ENCODE measurements at places on chromosomes 6 and 20.
A peak's percentile ranks its signal among the peaks of the same experiment; 100 is the strongest.

- DNase-seq = no peak
Measured at GRCh38 chr6:126372626-126373025, 32.7 kb downstream of the CENPW start.

GRCh38 chr6:142294679-142295078 is 7.1 kb upstream of the ADGRG6 start:
- DNase-seq = no peak

GRCh38 chr20:33697129-33697528 is 10.9 kb upstream of the E2F1 start:
- no peak for DNase-seq

DNA sequence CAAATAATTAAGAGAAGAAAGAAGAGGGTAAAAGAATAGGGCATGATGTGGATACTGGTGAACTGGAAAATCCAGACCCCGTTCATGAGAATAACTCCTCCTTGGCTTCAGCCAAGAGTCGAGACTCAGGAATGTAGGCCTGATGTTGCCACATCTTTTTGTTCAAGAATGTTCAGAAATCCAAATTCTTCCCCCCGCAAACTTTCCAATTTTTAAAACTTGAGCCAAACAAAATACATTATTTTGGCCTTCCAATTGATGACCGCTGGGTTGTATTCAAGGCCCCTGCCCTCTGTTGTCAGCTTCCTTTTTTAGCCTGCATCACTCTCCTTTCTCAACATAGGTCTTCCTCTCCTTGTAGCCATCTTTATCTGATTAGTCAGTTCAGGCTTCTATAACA is 106.1 kb downstream of the TNFAIP3 start:
- DNase-seq = no peak

- no peak for DNase-seq
Measured at GRCh38 chr6:103723438-103724322, 1136.0 kb downstream of the HACE1 start.

DNA sequence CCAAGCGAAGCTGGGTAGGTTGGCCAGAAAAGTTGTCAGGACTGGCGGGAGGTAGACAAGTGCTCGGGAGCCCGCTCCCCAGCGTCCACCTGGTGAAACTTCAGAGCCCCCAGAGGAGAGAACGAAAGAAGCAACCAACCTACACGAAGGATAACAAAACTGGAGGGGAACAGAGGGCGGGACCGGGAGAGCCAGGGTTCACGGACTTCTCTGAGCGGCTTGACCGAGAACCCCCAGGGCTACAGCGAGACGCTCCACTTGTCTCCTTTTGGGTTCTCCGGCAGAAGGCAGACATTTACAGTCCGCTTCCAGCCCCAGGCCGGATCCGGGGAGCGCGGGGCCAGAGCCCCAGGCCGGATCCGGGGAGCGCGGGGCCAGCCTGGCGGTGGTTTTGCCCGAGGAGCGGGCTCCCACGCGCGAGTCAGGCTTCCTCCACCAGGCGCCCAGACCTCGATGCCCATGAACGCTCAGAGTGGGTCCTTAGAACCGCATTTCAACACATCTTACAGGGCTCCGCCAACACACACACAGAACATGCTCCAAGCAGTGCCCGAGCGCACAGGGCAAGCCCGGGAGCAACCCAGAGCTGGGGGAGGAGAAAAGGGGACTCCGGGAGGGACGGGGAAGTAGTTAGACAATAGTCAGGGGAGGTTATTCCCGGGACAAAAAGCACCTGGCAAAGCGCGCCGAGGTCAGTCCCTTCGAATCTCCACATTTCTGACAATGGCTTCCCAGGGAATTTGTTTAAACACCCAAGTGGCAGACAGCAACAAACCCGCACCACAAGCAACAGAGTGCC is 1.1 kb downstream of the PTPRK start:
- DNase-seq = peak; percentile 86

DNA sequence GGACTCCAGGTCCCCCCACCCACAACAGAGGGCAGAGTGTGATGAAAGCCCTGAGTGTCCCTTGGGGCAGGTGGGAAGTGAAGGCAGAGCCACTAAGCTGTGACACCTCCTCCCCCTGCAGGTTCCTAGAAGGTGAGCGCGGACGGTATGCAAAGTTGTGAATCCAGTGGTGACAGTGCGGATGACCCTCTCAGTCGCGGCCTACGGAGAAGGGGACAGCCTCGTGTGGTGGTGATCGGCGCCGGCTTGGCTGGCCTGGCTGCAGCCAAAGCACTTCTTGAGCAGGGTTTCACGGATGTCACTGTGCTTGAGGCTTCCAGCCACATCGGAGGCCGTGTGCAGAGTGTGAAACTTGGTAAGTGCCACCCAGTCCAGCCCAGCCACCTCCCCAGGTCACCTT is 159.6 kb upstream of the RNF24 start:
- DNase-seq = no peak

DNA sequence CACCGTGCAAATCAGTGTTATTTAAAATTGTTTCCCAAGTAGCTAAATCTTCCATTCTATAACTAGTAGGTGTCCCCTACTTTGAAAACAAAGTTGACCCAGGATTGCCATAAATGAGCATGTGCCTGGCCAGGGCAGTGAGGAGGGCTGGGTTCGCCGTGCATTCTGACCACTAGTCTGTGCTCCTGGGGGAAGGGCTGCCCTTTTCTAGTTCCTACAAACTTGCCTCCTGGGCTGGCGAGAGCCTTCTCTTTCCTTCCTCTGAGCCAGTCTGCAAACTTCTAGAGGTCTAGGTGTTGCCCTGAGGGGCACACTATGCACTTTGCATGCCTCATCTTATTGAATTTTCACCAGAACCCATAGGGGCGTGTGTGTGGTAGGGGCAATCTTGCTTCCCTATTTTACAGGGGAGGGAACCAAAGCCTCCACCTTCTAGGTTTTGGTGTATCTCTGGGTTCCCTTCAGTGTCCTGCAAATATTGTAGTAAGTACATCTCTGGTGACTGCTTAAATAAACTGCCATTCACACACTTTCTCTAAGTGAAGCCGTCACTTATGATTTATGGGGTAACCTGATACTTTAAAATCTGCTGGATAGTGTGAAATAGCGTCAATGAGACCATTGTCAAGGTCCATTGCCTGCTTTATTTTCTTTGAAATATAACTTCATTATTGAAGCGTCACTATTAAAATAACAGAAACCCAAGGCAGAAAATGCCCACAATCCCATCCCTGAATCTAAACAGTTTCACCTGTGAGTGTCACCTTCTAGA is 42.2 kb downstream of the CDH26 start:
- DNase-seq = no peak

DNA sequence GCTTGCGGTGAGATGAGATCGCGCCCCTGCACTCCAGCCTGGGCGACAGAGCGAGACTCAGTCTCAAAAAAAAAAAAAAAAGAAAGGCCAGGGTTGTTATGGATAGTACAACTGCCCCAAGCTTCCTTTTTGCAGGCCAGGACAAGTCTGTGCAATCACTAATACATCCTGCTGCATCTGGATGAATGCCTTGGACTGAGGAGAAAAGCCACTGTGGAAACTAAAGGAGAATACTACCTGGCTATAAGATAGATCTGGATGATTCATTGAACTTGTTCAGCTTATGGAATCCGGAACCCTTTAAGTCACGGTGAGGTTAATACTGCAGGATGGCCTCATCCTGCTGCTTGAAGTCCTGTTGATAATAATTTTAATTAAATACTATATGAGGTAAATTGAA is 278.2 kb downstream of the TFAP2A start:
- no peak for DNase-seq
